ENCODE measurements at places on chromosomes 13 and 19.

GRCh38 chr19:41323430-41324125 is 13.6 kb downstream of the CCDC97 start:
- DNase-seq, result no peak

GRCh38 chr19:3945838-3946237 is 13.0 kb downstream of the NMRK2 start:
- no peak for DNase-seq

DNA sequence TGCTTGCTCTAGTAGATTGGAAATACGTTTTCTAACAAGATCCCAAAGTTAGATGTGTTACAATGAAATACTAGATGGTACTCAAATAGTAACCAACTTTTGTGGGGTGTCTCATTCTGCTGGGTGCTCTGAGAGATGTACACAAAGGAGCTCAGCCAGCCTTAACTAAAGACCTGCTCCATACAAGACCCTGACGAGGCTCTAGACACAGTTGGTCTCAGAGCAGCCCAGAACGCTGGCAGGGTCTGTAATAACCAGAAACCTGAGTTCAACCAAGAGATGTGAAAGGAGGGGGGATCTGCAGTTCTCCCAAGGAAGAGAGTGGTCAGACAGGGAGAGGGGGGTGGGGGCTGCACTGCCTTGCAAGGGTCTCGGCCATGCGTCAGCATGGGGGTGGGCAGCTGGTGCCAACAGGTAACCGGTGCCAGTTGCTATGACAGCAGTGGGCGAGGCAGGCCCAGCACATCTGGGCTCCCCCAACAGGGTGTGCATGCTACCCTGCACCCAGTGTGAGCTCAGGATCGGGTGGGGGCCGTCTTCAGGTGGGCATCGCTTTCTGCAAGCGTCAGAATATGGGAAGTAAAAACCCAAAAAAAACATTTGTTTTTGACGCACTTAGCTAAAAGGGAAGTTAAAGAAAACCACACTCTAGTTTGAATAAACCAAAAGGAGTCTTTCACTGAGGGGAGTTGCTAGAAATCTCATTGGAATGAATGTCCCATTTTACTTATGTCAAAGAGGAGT is 68.0 kb upstream of the GPR183 start:
- no peak for DNase-seq

DNA sequence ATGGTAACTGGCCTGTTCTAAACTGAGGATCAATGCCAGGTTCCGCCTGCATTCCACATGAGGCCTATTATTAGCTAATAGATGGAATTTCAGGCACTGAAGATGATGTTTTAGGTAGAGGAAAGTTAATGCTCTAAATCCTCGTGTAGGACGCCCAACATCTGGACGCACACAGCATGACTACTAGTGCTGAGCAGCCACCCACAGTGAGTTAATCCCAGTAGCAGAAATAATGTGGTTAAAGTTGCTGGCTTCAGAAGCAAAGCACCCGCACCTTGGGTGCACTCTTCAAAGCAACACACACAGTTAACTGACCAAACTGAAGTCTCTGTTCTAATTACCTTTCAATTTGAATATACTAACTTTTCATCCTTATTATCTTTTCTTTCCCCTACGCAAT is 150.6 kb downstream of the DIAPH3 start:
- no peak for DNase-seq

- DNase-seq, result no peak
Measured at GRCh38 chr19:35729763-35730162, 12.0 kb downstream of the KMT2B start.
